ENCODE measurements at places on chromosomes 1 and 21.

- DNase-seq = no peak
Measured at GRCh38 chr1:167210966-167211674, 9.6 kb upstream of the POU2F1 start.

GRCh38 chr1:208557723-208558094, 313.5 kb upstream of the PLXNA2 start:
- DNase-seq = no peak

GRCh38 chr1:232968391-232968790, 18.0 kb downstream of the NTPCR start:
- DNase-seq = no peak

DNA sequence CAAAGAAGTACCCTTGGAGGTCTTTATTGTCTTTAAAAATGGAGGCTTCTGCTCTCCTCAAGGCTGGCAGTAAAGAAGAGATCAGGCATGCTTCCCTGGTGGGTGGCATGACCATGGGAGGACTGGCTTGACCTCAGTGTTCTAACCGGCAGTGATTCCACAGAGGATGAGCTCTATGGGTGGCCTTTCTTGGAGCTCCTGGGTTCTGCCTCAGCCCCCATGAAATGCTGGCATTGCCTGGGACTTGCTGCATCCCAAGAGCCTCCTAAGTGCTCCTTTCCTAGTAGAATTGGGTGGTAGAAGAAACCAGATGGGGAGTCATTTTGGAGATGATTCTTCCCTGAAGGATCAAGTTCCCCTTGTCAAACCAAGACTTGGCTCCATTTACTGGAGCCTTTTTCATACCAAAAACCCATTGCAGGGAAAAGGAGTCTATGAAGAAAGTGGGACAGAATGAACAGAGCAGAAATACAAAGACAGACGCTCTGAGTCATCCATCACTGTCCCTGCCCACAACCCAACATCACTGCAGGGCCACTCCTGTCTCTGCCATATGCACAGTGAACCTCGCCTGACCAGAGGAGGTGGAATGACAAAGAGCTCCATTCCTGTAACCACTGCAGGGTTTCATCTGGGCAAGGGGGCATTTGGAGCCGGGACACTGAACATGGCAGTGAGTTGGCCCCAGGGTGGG, 42.4 kb downstream of the RIMS3 start:
- no peak for DNase-seq

DNA sequence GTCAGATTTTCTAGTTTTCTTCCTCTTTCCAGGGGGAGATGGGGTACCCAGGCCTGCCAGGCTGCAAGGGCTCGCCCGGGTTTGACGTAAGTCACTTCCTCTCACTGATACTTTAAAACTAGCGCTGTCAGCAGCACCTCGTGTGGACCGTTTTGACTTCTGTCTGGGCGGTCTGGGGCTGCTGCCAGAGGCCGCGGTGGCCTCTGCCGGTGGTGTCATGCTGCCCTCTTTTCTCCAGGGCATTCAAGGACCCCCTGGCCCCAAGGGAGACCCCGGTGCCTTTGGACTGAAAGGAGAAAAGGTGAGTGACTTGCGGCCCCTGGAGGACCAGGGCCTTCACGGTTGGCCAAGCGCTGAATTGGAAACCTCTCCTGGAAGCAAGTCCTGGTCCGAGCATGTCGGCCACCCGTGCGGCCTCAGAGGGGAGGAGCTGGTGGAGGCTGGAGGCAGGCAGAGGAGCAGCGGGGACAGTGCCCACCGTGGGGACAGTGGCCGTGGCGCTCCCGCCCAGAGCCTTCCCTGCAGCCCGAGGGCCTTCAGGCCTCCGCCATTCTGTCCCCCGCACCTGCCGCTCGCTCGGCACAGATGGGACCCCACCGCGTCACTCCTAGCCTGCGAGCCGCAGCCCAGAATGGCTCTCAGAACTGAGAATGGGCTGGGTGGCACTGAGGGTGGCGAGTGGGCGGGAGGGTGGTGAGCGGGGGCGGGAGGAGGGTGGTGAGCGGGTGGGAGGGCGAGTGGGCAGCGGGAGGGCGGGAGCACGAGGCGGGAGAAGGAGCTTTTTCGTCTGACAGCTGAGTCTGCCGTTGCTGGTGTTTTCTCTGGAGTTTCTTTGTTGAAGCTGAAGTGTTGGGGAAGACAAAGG, 9.4 kb downstream of the COL6A1 start:
- DNase-seq = peak; percentile 67

- no peak for DNase-seq
Measured at GRCh38 chr1:168116327-168116799, 20.4 kb downstream of the GPR161 start.

Measured in Right ventricle myocardium inferior (tissue), 1 donor.